ENCODE measurements at places on chromosomes 1 and 21.
A peak's percentile ranks its signal among the peaks of the same experiment; 100 is the strongest.

GRCh38 chr1:108785264-108785663 is 38.8 kb downstream of the STXBP3 start:
- no peak for DNase-seq

GRCh38 chr1:212955961-212956620 is 5.8 kb downstream of the VASH2 start:
- peak; percentile 44 for DNase-seq

GRCh38 chr1:153598309-153599172 is 14.4 kb downstream of the S100A16 start:
- peak; percentile 45 for DNase-seq

DNA sequence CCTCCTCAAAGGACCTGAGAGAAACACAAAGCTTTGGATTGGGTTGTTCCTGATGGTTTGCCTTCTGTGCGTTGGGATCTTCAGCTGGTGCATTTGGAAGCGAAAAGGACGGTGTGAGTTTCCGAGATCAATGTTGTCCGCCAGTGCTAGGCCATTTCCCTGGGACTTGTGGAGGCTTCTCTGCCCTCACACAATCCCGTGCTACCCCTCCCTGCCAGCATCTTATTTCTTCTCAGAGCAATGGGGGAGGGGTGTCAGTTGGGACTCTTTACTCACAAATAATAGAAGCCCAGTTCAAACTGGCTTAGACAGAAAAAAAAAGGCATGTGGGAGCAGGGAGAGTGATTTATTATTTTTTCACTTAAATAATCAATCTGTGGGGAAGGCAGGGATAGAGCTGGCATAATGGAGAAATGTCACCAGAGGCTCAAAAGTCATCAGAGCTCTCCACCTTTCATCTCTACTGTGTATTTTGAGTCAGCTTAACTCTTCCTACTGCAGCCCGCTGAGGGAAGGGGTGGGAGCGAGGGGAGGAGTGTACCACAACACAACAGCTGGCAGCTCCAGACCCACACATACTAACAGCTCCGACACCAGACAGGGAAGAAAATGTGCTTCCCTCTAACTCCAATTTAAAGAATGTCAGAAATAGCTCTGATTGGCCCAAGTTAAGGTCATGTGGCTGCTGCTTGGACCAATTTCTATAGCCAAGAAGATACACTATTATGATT is 22.4 kb downstream of the LY9 start:
- no peak for DNase-seq

GRCh38 chr1:175009532-175009931 is 9.8 kb downstream of the CACYBP start:
- DNase-seq: no peak

- no peak for DNase-seq
These were observed 209.7 kb upstream of the VAMP3 start for GRCh38 chr1:7561331-7561921.

Measured in inflammatory macrophage (primary cell).